Keratinocyte (primary cell): ENCODE measurements at places on chromosomes 7 and 10. TPM values are rescaled to one million over a fixed set of nuclear protein-coding genes. Genes with fewer than 3 reads are reported as not detected.

Gene STAM
- polyA plus RNA-seq, result 27.8 to 34.9 TPM (median 34.1 TPM) in 3 replicates

Gene GPR22
- not detected in 3 replicates for polyA plus RNA-seq

Gene INMT
- polyA plus RNA-seq, result not detected in 3 replicates

Gene TAF5
- 2.4 to 4.4 TPM (median 2.8 TPM) in 3 replicates for polyA plus RNA-seq

Gene SP8
- 0.03 to 0.17 TPM (median 0.16 TPM) in 3 replicates for polyA plus RNA-seq

Gene FAM25C
- polyA plus RNA-seq, result 4.8 to 28.2 TPM (median 26.2 TPM) in 3 replicates

Gene TMEM72
- not detected in 3 replicates for polyA plus RNA-seq

Gene PTPRZ1
- 41.6 to 58.3 TPM (median 56.2 TPM) in 3 replicates for polyA plus RNA-seq

Gene SLC26A3
- not detected in 3 replicates for polyA plus RNA-seq

Gene MSMB
- not detected in 3 replicates for polyA plus RNA-seq

Gene CFTR
- polyA plus RNA-seq, result not detected in 3 replicates

Gene RNF32
- polyA plus RNA-seq, result 0.34 to 0.76 TPM (median 0.40 TPM) in 3 replicates

Gene PNLIPRP2
- not detected in 3 replicates for polyA plus RNA-seq

Gene CALCR
- polyA plus RNA-seq, result not detected in 3 replicates

Gene GDF10
- polyA plus RNA-seq, result not detected in 3 replicates

Gene WDR86
- polyA plus RNA-seq, result not detected in 3 replicates
